ENCODE measurements at places on chromosomes 5 and 9.

DNA sequence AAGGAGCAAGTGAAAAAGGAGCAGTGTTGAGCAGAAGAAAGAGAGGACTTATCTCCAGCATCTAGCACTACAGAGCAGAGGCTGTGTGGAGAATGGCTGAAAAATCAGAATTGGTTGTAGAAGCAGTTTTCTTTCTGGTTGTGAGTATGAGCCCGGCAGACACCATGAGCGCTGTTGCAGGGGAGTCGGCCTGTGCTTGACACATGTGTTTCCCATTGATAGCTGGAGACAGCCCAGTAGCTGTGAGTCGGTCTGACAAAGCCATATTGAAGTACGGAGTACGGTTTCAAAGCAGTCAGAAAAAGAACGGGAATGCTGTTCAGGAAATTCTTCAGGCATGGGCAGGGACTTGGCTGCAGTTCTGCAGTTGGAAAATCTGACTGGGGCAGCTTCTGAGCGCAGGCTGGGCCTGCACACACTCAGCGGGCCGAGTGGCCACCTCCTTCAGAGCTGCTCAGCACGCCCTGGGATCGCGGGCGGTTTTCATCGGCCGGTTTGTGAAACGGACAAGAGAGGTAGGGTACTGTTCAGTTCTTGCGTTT, at the start of gene SGCD:
Gene SGCD (plus strand): TSS at position 447 of the 542 bp plus-strand sequence.
- peak; percentile 51 for DNase-seq

DNA sequence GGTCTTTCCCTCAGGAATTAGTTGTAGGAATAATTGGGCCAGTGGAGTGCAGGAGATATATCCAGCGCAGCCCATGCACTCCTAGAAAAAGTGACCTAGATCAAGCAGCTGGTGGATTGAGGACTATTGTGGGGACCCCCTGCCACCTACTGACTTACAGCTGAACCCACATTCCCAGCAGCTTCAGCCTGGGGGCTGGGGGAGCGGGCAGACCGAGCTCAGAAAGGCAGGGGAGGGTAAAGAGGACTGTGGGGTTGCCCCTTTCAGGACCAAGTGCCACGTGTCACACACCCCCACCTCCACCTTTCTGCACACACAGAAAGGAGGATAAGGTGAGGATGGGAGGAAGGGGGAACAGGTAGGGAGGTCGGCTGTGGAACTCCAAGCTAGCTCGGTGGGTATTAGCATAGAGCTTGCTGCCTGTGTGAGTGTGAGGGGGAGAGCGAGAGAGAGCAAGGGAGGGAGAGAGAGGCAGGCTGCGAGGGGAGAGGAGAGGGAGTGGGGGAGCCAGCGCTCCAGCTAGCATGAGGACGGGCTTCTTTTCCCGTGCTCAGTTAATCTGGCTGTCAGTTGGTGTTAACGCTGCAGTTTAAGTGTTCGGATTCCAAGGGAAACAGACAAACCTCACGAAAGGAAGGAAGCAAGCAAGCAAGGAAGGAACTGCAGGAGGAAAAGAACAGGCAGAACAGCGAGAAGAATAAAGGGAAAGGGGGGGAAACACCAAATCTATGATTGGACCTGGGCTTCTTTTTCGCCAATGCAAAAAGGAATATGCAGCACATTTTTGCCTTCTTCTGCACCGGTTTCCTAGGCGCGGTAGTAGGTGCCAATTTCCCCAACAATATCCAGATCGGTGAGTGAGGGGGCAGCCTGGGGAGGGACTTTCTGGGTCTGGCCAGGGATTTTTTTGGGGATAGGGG, at the start of gene GRIA1:
Gene GRIA1 (plus strand): TSS at position 553 of the 920 bp plus-strand sequence.
- no peak for DNase-seq

GRCh38 chr9:34380511-34381315, 4.0 kb upstream of the MYORG start:
- peak; percentile 71 for DNase-seq

- DNase-seq = peak; percentile 77
Observed at GRCh38 chr5:177496727-177497291, 595 bp downstream of the PDLIM7 start.

- DNase-seq = no peak
Observed at GRCh38 chr5:160286947-160287346, 25.4 kb downstream of the CCNJL start.

DNA sequence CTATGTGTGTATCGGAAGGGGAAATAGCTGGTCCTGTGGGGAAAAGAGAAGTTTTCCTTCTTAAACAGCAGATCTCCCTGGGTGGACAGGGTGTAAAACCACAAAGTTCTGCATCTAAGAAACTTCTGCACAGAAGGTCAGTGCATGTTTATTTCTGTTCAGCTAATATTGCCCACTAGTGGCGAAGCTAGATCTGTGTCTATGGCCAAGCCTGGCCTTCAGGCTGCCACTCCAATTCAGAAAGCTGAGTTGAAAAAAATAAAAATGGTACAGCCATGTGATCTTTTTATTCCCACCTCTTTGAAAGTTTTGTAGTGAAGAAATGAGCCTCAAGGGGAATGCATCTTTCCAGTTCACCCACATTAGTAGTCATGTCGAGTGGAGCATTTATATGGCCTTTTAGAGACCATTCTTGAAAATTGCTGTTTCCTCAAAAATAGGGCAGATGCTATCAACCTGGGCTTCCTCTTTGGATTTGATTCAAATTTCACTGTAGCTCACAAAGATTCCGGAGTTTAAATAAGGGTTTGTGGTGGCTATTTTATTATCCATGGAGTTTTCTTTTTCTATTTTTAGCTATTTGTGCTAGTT, 488.0 kb downstream of the PRELID2 start:
- DNase-seq = no peak

DNA sequence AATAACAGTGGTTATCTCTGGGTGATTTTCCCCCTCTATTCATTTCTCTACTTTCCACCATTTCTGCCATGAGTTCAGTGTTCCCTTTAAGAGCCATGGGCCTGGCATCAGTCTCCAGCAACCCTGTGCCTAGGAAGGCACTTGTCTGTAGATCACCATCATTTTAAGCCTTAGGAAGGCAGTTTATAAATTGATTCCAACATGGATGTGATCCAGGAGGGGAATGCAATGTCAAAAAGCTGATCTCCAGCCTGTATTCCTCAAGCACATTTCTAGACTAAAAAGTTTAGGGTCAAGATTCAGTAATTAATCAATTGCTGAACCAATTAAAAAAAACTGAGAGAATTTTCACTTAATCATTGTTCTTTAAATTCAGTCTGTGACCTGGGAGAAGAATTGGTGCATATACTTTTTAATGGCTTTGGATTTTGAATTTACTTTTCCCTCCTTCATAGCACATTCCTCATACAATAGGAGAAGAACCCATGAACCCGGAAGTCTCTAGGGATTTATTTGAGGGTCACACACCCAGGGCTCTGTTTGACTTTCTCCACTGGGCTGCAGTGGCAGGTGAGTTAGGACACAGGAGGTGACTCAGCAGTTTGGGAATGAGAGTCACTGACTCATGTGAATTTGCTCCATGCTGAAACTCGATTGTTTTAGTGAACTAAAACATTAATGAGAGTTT, 6.1 kb upstream of the ERMP1 start:
- DNase-seq = no peak

DNA sequence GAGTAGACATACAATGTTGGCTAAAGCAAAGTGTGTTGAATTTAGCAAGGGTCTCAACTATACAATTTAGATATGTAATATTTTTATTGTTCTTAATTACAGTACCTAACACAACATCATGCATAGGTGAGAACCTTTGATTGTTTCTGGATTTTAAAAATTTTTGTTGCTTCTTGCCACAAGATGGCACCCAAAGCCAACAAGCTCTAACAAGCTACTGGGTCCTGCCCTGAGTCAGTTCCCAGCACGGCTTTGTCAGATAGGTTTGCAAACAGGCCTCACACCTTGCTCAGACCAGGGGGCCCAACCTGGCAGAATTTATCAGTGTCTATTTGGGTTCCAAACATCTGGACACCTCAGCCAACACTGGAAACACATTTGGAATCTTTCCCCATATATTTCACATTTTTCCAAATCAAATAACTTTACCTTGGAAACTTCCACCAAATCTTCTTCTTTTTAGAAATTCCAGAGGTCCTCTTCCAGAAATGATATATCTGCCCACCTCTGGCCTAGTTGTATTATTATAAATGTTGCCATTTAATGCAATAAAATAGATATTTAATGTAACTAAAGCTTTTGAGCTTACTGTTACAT, 49.5 kb upstream of the EGFLAM start:
- no peak for DNase-seq

DNA sequence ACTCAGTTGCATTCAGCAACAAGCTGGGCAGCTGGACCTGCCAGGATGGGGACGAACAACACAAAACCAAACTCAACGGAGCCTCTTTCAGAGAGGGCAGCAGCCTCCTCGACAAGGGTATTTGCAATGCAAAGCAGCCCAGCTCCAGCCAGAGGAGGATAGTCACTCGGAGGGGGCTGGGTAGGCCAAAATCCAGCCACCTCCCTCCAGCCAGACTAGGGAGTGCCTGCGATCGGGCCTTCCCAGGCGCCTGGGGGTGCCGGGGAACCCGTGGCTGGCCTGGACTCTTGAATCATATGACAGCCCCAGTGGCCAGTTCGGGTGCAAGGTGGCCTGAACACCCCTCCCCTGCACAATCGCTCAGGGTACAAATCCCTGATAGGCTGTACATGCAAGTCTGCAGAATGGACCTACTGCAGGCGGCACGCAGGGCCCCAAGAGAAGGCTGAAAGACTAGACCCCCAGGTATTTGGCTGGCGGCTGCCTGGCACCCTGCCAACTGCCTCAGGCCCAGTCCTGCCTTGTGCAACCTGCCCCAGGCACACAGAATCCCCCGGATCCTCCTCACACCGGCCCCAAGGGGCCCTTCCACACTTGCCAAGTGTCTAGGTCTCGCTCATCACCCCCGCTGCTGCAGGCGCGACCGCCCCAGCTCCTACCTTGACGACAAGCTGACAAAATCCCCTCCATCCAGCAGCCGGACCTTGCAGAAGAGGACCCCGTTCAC, 1.3 kb downstream of the EEIG1 start:
- peak; percentile 73 for DNase-seq

DNA sequence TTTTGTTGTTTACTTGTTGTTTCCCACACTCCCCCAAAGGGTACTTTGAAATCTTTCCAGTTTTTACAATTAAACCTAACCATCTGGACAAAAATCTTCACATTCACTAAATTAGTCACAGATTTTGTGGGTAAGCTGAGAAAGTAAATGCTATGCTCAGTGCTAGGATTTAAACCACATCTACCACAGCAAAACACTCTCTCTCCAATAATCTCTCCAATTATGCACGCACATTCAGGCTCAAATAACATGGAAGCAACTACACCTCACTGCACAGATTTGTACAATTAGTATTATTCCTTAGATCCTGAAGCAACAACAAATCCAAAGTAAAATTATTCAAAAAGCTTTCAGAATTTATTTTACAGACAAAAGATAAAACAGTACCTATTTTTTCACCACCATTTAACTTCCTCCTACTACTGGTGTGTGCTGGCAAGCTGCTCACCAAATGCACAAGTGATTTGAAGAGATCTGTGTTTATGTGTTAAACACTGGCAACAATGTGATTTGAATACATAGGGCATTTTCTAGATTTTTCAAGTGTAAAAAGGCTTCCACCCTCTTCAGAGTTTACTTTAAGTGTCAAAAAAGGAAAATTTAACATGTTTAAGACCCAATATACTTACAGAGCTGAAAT, 16.6 kb downstream of the ZNF608 start:
- no peak for DNase-seq

- no peak for DNase-seq
Observed at GRCh38 chr9:132151118-132151517, 10.7 kb upstream of the NTNG2 start.

DNA sequence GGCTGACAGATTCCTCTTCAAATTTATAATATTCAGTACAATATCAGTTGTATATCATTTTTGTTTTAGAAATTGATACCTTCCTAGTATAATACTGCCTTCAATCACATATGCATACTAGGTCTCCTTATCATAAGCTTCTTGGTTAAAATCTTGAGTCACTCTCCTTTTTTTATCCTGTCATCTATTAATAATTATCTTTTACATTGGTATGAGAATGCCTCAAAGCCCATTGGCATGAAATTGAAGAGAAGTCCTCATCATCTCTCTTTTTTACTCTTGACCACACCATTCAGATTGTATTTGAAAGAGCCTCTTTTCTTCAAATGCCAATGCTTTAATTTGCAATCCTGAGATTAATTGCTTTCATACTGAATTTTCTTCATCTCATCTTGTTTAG, 810.3 kb downstream of the BRINP1 start:
- no peak for DNase-seq

- no peak for DNase-seq
Observed at GRCh38 chr9:87007711-87008366, 60.5 kb upstream of the GAS1 start.

DNA sequence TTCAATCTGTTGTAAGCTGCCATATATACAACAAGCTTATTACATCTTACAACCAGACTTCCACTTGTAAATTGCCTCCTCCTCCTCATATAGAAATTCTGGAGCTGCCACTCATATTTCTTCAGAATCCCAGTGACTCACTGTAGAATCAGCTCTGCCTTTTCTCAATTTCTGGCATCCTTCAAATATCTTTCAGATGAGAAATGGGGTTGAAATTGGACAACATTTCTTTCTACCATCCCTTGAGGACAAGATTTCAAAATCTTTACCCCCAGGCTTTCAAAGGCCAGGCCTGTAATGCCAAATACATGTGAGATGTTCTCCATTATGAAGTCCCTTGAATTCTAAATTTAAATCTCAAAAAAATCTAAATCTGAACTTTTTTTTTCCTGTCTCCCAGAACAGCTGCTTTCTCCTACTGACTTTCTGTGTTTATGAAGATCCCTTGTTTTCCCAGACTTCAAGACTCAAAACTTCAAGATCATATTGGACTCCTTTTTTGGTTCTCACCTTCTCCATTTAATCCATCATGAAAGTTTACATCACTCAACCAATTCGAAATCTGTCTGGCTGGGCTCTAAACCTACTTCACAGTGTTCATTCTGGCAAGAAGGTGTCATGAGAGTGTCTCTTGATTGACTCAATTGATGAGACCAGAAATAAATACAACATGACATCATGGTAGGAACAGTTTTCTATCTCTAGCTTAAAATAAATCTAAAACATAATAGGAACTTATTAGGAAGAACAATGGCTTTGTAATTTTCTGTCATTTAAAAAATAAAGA, 109.8 kb downstream of the HMHB1 start:
- DNase-seq = no peak
